ENCODE measurements at places on chromosomes 11 and 22.

- DNase-seq: no peak
These were observed 125.2 kb downstream of the MICAL2 start for GRCh38 chr11:12235553-12235946.

- DNase-seq: no peak
These were observed 4.7 kb downstream of the STX3 start for GRCh38 chr11:59759900-59760299.

GRCh38 chr11:7057641-7058040, 31.2 kb upstream of the RBMXL2 start:
- no peak for DNase-seq

- no peak for DNase-seq
These were observed 217.7 kb downstream of the HIPK3 start for GRCh38 chr11:33474866-33475265.

DNA sequence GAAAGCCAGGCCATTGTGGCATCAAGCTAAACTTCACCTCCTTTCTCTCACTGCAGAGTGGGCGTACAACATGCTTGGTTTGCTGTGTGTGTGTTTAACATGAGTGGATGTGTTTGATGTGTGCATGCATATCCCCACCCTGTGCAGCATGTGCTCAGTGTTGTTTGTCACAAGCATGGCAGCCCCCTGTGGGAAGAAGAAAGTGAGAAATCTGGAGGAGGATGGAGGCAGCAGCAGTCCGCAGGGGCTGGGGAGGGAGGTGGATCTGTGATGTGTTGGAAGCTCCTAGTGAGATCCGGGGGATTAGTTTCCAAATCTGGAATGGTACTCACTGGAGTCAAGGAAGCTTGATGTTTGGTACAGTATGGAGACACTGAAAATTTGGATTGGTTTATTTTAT, 24.1 kb upstream of the CCDC134 start:
- DNase-seq: no peak

GRCh38 chr11:7844521-7844920, 47.8 kb upstream of the OR5P2 start:
- no peak for DNase-seq

- DNase-seq: no peak
These were observed 72.6 kb downstream of the SCN3B start for GRCh38 chr11:123581651-123582399.

DNA sequence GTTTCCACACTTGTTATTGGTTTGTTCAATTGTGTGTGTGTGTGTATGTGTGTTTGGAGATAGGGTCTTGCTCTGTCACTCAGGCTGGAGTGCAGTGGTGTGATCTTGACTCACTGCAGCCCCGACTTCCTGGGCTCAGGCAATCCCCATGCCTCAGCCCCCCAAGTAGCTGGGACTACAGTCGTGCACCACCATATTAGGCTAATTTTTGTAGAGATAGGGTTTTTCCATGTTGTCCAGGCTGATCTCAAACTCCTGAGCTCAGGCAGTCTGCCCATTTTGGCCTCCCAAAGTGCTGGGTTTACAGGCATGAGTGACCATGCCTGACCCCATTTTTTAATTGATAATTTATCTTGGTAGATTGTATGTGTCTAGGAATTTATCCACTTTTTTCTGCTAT, 263.7 kb downstream of the DYNC2H1 start:
- DNase-seq: no peak

DNA sequence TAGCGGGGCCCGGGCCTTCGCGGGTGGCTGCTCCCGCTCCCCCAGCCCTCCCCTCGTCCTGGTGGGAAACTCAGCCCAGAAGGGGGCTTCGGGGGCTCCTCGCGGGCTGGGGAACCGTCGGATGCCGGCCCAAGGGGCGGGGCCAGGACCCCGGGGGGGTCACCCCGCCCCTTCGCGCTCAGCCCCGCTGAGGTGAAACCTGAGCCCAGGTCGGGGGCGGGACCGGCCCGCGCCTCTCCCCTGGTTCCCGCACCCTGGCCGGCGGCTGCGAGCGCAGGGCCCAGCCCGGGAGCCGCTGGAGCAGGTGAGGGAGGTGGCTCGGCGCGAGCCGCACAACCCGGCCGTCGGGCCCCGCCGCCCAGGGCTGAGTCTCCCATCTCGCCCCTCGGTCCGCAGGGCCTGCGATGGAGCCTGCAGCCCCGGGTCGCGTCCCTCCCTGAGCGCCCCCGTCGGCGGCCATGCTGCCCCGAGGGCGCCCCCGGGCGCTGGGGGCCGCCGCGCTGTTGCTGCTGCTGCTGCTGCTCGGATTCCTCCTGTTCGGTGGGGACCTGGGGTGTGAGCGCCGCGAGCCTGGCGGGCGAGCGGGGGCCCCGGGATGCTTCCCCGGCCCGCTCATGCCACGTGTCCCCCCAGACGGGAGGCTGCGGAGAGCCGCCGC, at the start of gene LARGE2:
TSS of gene LARGE2 (plus strand) at position 232 of the 658 bp plus-strand sequence. CDS start at position 459, 227 bp downstream.
- DNase-seq: no peak

GRCh38 chr11:60951904-60952741, at the start of gene SLC15A3:
Gene SLC15A3, minus strand, starts transcription at chr11:60952176. Its CDS starts 625 bp downstream, at chr11:60951551.
- no peak for DNase-seq

DNA sequence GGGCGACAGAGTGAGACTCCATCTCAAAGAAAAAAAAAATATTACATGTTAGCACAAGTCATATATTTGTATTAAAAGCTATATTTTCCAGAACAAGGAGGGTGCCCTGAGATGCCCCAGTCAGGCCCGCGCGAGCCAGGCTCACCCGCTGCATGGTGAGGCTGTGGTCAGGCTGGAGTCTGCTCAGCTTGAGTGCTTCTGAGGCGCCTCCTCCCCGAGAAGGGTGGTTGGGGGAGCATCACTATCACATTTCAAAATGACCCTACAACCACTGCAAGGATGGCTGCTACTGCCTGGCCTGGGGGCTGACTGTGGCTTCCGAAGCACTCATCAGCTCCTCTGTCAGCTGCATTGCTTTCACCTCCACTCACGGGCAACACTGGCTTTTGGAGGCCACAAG, 77.1 kb downstream of the SCUBE1 start:
- no peak for DNase-seq

DNA sequence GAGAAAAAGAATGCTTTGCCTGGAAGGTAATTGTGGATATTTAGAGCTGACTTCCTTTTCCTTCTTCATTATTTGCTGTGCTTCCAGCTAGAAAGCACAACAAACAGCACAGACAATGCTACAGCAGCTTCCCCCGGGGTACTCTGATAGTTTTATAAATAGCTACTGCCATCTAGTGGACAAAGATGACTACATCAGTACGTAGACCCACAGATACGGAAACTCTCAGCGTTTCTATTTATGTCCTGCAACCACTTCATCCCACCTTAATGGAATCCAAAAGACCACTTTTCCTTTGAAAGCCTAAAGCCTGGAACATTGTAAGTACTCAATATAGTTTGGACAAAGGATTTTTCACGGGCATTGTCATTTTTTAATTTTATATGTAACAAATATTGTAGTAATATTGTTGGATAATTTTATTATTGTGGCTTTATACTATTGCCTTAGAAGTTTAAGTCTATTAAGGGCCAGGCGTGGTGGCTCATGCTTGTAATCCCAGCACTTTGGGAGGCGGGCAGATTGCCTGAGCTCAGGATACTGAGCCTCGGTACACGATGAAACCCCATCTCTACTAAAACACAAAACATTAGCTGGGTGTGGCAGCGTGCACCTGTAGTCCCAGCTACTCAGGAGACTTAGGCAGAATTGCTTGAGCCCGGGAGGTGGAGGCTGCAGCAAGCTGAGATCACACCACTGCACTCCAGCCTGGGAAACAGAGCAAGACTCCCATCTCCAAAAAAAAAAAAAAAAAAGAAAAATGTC, 7.5 kb downstream of the HSPA8 start:
- DNase-seq: peak; percentile 80

GRCh38 chr11:72745925-72746550, 6.2 kb downstream of the ARAP1 start:
- DNase-seq: no peak

- no peak for DNase-seq
These were observed 909 bp upstream of the ZNRD2 start for GRCh38 chr11:65569164-65569972.

- no peak for DNase-seq
These were observed 77.6 kb upstream of the IGLL5 start for GRCh38 chr22:22810018-22810427.

DNA sequence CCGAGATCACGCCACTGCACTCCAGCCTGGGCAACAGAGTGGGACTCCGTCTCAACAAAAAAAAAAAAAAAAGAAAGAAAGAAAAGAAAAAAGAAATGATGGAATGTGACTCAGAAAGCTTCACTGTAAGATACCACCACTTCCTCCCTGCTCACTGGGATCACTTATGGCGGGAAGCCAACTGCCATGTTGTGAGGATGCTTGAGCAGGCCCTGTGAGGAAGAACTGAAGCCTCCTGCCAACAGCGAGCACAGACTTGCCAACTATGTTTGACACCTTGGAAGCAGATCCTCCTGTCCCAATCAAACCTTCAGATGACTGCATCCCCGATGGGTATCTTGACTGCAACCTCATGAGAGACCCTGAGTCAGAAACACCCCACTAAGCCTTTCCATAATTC, 8.3 kb downstream of the SEC14L6 start:
- DNase-seq: no peak

DNA sequence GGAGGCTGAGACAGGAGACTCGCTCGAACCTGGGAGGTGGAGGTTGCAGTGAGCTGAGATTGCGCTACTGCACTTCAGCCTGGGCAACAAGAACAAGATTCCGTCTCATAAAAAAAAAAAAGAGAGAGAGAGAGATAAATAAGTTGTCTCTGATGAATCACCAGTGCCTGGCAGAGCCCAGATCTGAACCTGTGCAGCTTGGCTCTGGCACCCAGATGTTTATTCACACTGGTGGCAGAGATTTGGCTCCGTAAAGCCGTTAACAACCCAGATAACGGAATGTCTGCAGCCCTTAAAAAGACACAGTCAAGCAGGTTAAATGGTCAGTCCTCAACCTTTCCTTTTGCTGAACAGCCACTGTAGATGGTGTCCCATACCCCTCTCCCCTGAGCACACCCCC, 33.5 kb upstream of the RTL6 start:
- no peak for DNase-seq

DNA sequence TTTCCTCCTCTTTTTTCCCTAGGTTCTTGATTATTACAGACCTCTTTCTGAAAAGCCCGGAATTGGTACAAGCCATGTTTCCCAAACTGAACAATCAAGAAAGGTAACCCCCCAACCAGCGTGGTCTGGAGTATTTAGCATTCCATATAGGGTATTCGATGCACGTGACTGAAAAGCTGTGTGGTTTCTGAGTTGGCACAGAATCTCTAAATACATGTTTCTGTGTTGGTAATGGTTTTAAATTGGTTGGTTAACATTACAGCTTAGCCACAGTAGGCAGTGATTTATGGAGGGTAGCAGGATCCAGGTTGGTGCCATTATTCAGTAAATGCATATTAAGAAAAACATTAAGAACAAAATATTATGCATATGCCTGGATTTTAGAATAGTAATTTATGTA, 46.8 kb downstream of the ATXN10 start:
- DNase-seq: no peak

- no peak for DNase-seq
These were observed 11.0 kb downstream of the TEAD1 start for GRCh38 chr11:12685229-12685628.

DNA sequence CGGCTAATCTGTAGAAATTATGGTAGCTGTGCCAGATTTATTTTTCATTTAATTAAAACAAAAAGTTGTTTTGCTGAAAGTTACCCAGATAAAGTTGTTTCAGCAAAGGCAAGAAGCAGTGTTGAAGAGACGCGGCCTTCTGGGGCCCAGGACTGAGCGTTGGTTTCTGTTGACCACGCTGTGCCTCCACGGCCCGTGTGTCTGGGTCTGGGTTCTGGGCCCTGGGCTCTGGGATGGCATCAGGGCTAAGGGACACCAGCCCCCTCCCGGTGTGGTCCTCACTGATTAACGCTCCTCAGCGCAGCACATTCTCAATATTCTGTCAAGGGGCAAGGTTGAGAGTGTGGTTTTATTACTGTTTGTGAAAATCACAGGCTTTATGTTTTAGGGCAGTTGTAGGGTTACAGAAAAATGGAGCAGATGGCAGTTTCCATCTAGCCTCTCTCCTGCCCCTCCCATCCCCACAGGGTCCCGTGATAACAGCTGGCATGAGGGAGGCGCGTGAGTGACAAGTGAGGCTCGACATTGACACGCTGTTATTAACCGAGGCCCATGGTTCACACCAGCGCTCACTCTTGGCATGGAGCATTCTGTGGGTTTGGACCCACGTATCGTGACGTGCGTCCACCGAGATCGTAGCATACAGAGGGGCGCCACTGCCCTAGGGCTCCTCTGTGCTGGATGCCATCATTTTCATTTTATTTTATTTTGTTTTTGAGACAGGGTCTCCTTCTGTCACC, 1231.4 kb downstream of the BRD1 start:
- no peak for DNase-seq

DNA sequence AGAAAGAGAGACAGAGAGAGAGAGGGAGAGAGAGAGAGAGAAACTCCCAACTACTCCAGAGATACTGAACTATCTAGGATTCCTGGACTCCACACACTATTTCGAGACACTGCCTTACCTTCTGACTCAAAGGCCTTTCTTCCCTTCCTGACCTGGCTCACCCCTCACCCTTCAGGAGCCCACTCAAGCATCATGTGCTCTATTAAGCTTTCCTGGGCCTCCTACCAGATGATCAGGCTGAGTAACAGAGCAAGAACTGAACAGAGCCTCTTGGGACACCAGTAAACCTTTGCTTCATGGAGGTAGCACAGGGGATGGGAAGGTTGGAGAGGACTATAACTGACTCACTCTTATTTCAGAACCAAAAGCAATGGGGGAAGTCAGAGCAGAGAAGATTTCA, 31.4 kb downstream of the PLEKHA7 start:
- no peak for DNase-seq

DNA sequence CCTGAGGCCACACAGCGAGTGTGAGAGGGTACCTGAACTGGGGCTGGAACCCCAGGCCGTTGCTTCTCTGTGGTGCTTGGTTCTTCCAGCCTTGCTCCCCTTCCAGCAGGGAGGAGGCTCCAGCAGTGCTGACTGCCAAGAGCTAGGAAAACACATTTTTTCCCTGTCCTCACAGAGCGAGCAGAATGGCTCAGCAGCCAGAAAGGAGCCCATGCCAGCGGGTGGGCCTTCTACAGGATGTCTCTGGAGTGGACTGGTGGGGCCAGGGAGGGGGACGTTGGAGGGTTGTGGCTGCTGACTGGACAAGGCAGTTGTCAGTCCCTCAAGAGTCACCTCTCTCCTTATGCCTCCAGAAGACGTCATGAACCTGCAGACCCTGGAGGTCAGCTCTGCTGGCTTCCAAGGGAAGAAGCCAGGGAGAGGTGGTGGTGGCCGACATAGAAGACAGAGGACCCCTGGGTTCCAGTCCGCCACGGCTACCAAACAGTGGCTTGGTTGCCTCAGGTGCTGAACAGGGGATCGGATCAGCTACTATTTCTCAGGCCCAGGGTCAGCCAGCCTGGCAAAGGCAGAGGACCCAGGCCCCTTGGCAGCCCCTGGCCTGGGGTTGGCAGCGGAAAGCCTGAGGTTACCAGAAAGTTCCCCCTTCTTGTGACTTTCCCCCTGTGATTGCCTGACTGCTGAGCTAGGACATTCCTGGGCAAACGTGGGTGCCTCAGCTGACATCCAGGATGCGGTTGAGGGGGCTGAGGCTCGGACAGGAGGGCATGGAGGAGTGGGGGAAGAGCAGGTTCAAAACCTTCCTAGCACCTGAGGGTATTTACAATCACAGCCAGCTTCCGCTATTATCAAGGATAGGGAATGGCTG, 3.7 kb downstream of the MAFF start:
- no peak for DNase-seq

GRCh38 chr11:44950625-44951476, at the start of gene TP53I11:
Gene TP53I11, minus strand, starts transcription at chr11:44950883. Its CDS starts 12,548 bp downstream, at chr11:44938335.
- peak; percentile 61 for DNase-seq

Measured in activated CD4-positive, alpha-beta T cell treated with anti-CD3 and anti-CD28 coated beads, Interleukin-10, Interleukin-2, amounts not matched to agents 100 ng/mL and 50 ng/mL, durations not matched to agents 16 hours and 8 hours (primary cell).